ENCODE measurements at places on chromosomes 12 and 14.

DNA sequence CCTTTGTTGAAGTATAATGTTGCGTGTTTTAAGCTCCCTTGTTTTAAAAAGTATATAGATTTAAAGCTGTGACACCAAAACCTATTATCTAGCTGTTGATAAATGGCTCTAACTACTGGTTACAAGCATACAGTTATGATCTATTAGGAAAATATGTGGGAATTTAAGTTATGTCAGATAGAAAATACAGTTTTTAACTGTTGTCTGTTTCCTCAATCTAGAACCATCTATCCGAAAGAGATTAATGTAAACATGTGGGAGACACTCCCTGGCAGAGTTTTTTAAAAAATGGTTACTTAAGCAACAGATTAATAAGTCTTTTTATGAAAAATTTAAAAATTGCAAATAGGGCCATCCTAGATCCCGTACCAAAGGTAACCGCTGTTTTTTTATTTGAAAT, 8.2 kb downstream of the RPL36AL start:
- DNase-seq, result no peak

DNA sequence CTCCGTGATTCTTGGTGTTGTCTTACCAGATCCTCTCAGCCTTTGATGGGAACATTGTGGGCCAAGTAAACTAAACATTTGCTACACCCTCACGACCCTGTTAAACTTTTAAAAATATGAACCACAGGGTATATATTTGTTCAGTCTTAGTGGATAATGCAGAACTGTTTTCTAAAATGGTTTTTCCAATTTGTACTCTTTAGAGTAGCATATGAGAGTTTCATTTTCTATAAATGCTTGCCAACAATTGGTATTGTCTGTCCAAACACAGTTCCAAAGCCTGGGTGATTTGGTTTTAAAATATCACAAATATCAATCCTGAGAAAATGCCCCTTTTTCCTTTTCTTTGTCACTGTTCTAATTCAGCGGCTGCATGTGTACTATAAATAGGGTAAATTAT, 6.7 kb upstream of the IL22 start:
- no peak for DNase-seq

GRCh38 chr12:27548301-27549199, 24.5 kb downstream of the PPFIBP1 start:
- DNase-seq, result no peak

GRCh38 chr12:113049976-113050742, 6.4 kb upstream of the DTX1 start:
- DNase-seq, result no peak

GRCh38 chr12:6852651-6853354, 853 bp downstream of the USP5 start:
- DNase-seq, result peak; percentile 54

GRCh38 chr14:62739647-62740046, 305.6 kb downstream of the KCNH5 start:
- no peak for DNase-seq

- no peak for DNase-seq
Measured at GRCh38 chr14:21989090-21989489, 315.5 kb upstream of the OR4E1 start.

DNA sequence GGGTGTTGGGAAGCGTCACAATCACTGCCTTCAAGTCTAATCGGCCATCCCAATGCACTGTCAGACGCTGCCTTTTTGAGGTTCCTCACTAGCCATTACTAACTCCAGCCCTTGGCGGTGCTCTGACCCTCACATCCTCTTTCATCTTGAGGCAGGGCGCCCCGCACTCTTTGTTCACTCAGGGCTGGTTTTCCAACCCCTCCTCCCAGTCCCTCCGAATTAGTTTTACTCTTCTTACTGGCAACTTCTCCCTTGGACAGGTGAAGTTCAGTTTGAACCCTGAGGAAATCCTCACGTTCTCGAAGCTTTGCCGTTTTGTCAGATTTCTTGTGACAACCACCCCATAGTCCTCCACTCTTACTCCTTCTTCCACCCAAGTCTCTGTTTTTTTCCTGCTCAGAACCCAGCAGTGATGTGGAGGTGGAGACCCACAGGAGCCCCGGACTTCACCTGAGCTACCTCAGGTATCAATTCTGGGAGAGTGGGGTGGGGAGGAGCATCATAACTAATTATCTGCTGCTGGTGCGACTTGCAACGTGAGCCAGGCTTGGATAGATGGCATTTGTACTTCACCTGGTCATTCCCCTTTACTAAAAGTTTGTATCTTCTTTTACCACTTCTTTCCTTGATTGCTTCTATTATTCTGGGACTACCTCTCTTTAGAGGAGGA, 757 bp downstream of the ZC3H10 start:
- DNase-seq, result no peak

GRCh38 chr12:95731519-95731958, 59.0 kb downstream of the NTN4 start:
- DNase-seq, result no peak

GRCh38 chr14:104843442-104844305, 21.4 kb upstream of the CEP170B start:
- DNase-seq, result no peak

DNA sequence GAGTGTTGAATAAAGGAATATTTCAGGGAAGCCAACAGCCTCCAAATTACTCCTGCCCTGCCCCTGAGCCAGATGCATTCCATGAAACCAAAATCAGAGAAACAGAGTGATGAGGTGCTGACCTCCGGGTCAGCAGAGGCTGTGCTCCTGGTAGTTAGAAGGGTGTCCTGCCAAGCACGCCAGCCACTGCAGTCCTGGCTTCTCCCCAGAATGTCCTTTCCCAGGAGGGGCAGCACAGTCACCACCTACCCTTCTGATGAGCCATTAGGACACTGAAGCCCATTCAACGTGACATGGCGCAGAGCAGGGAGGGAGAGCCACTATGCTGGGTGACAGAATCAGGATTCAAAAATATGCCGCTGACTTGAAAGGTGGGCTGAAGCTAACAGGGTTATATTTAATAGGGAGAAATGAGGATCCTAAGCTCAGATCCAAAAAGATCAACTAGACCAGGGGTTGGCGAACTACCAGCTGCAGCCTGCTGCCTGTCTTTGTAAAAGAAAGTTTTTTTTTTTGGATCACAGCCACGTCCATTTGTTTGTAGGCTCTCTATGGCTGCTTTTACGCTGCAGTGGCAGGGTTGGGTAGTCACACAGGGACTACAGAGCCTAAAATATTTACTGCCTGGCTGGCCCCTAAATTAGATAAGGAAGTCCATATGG, 34.5 kb upstream of the PLEK2 start:
- DNase-seq, result no peak

- peak; percentile 82 for DNase-seq
Measured at GRCh38 chr14:100239840-100240667, 1.1 kb downstream of the YY1 start.

GRCh38 chr12:106914796-106915634, 40.7 kb upstream of the TMEM263 start:
- no peak for DNase-seq

DNA sequence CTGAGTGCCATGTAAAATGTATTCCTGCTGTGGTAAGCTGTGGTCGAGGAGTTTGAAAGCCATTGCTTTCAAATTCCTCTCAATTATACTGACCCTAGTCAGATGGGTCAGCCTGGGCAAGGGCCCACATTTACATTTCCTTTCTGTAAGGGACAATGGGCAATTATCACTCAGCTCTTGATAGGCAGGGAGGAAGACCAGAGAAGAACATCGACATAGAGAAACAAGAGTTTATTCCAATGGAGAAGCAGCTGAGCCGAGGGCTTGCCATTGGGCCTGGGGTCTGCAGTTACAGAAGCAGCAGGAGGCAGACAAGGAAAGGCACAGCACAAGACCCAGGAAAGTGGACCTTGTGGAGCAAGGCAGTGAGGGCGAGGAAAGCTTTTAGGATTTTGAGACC, 9.7 kb downstream of the NRIP2 start:
- no peak for DNase-seq

Measured in activated CD4-positive, alpha-beta T cell treated with anti-CD3 and anti-CD28 coated beads, Interleukin-2, amount 50 U/mL, for 1 hour (primary cell).